ENCODE measurements at places on chromosomes 6 and 20.

DNA sequence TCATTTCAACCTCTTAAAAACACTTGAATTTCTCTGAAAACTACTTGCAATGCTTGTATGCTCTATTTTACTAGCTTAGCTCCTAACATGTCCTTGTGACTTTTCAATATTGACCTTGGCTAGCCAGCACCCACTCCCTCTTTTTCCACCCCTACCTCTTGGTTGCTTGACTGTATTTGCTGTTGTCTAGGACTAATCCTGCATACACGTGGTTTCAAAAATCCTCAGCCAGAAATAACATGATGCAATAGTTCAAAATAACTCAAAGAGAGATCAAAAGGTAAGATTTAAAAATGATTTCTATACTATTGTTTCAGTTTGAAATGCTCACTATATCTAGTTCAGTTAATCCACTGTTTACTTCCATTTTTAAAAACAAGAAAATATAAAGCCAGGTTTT, 102.3 kb upstream of the TBX18 start:
- no peak for DNase-seq

DNA sequence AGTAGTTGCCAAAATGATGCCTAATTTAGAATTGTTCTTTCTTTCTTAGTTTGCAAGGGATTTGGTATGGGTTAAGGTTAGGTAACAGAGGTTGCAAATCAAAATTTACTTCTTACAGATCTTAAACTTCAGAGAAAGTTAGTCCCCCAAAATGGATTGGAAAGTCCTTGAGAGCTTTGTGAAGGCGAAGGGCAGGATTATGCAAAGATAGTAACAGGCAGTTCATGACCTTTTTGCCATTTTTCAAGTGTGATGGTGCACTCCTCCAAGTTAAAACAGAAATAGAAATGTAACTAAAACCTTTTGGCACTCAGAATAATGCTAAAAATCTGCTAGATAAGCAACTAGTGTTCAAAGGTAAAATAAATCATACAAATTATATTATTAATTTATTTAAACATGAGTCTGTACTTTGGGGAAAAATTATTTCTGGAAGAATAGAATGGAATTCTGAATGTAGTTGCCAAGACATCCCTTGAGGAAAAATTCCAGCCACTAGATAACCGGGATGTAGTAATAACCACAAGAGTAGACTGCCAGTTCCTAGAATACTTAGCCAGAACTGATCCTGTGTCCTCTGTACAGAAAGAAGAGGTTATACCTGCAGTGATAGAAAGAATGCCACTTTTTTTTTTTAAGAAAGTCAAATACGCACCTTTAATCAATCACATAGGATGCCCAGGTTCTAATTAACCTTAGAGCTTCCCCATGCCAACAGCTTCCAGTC, 31.8 kb upstream of the DAAM2 start:
- DNase-seq = no peak

DNA sequence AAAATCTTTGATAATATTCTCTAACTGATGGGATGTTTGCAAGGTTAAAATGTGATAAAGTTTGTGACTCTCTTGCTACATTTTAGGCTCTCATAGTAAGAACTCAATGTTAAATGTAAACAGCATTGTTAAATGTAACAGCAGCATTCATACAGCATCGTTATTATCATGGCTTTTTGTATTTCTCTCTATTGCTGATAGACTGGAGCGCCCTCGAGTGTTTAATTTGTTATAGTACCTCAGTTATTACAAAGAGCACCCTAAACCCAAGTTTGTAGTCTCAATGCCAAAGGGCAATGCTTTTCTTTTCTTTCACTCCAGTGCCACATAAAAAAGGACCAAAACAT, 14.9 kb upstream of the TTPAL start:
- no peak for DNase-seq

DNA sequence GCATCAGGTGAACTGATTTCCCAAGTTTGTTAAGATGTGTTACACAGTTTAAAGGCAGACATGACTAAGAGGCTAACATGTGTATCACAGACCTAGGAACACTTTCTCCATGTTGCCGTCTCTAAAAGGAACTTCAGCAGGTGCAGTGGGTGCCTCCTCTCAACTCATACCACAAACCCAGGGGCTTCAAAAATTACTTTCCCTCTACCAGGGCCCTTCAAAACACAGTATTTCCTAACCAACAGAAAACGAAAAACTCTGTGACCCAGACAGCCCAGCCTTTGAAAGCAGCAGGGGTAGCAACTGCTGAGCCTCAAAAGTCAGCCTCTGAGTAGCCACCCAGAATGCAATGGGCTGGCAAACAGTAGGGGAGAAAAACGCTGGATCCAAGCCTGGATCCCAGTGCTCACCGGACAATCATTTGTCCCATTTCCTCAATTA, 28.5 kb downstream of the B4GALT5 start:
- DNase-seq = no peak

DNA sequence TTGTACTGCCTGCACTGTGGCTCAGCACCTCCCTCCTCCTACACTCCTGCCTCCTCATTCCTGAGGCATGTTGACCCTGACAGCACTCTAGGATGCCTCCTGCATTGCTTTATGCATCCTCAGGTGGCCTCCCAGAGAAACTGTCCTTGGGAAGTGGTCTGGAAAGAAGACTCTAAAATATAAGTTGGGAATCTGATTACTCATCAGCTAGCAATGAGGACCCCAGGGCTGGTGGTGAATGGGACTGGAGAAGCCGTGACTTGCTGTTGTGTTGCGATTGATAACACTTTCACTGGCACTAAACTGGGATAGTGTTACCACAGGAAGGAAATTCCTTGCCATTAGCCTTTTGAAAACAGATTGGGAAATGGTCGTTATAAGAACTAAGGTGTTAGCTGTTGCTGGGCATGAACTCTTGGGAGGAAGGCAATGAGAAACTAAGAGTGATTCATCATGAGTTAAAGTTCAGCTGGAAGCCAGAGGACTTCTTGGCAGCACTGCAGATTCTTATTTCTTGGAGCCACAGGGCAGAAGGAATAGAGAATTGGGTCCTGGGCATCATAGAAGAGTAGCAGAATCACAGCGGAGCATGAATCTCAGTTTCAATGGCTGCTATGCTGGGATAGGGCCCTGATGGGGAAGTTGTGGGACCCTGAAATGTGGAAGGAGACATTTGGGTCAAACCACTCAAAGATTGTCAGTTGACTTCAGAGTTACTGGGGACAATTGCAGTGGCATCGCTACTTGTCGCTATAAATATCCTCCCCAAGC, 10.1 kb upstream of the SIRPD start:
- no peak for DNase-seq

GRCh38 chr6:113530769-113531168, 326.4 kb upstream of the MARCKS start:
- DNase-seq = no peak

- DNase-seq = no peak
These were observed 35.5 kb upstream of the BMP2 start for GRCh38 chr20:6732001-6732447.

DNA sequence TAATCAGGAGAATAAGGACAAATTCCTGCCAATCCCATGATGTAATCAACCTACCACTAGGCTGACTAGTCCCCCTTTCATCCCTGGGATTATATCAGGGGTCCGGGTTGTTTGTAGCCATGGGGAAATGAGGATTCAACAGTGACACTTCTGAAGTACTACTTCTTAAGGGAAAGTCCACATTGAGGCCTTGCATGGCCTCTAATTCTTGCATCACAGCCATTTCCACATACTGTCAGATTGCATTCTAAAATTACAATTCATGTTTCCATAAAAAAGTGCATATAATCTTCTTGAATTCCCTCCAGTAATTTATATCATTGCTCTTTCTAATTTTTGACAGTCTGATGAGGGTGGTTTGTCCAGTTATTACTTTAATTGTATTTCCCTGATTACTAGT, 184.2 kb downstream of the PHF3 start:
- no peak for DNase-seq

DNA sequence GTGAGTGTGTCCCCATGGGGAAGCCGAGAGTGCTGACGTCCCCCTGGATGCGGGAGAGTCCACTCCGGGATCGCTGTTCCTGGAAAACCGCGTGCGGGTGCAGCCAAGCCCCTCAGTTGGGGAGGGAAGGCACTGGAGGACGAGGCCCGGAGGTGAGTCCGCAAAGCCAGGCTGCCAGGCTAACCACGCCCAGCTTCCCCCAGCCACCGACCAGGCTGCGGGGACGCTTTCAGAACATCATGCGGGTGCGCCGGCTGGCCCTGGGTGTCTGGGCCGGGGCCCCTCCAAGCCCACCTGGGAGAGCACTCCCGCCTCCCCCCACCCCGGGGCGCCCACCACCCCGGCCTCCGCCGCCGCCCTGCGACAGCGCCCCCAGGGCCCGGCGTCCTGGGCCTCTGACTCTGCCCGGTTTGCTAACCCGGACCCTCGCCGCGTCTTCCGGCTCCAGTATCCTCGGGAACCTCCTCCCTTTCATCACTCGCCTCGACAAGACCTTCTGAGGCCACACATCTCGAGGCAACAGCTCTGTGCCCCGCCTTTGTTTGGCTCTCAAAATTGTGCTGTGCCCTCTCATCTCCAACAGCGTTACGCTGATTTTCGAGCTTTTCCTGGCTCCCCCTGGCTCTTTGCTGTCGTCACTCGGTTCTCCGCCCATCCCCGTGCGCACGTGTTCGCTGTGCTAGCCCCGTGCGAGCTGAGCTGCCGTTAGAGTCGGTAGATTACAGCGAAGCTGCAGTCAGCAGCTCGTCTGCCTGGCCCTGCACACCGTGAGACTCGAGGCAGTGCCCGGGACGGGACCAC, 47.1 kb upstream of the ENTPD6 start:
- DNase-seq = no peak

- DNase-seq = no peak
These were observed 133.7 kb downstream of the RCAN2 start for GRCh38 chr6:46357591-46357990.

DNA sequence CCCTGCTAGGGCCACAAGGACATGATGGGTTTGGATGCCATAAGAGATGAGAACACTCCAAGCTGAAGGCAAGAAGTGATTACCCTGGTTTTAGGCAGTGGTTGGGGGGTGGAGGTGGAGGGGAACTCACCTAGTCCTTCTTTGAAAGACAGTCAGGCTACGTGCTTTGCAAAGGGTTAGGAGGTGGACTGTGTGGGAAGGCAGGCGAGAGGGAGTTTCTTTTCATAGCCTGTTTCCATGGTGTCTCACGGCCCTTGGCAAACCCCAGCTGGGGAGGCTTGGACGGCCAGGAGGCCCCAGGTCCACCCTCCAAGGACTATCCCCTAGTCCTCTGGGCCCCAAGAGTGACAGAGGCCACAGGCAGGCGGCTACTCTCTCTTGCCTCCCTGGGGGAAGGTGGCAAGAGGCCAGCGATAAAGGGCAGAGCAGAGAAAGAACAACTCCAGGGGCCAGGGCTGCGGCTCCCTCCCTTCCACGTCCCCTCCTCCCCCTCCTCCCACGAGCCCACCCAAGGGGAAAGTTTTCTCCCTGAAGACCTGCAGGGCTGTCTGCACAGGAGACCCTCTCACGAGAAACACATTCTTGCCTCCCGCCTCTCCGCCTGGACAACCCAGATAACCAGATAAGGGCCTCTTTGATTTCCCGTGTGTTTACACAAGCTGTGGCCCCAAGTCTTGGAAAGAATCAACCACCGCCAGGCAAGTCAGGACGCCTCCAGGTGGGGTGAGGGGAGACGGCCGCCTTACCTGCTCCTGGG, 74.4 kb downstream of the NOL4L start:
- DNase-seq = no peak

- no peak for DNase-seq
These were observed 29.2 kb upstream of the HTR1B start for GRCh38 chr6:77492530-77492929.

DNA sequence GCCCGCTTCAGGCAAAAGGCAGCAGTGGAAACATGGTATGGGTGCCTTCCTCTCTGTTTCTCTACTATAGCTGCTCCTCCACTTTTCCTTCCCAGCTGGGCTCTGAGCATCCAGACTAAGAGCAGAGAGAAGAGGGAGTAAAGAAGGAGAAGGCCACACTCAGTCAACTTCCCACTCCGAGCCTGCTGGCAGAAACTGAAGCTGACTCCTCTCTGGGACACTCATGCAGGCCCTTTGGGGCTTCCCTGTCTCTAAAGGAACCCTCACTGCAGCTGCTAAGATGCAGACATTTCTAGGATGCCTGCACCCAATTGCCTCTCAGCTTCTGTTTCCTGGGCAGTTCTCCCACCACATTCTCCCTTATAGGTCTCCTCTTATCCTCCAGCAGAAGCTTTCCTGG, 88.9 kb downstream of the FRK start:
- DNase-seq = no peak

GRCh38 chr20:53003420-53004154, 31.4 kb downstream of the TSHZ2 start:
- DNase-seq = no peak

- no peak for DNase-seq
These were observed 84.9 kb upstream of the CARMIL1 start for GRCh38 chr6:25194172-25194678.

- no peak for DNase-seq
These were observed 35.7 kb upstream of the ADGRG6 start for GRCh38 chr6:142266060-142266459.

DNA sequence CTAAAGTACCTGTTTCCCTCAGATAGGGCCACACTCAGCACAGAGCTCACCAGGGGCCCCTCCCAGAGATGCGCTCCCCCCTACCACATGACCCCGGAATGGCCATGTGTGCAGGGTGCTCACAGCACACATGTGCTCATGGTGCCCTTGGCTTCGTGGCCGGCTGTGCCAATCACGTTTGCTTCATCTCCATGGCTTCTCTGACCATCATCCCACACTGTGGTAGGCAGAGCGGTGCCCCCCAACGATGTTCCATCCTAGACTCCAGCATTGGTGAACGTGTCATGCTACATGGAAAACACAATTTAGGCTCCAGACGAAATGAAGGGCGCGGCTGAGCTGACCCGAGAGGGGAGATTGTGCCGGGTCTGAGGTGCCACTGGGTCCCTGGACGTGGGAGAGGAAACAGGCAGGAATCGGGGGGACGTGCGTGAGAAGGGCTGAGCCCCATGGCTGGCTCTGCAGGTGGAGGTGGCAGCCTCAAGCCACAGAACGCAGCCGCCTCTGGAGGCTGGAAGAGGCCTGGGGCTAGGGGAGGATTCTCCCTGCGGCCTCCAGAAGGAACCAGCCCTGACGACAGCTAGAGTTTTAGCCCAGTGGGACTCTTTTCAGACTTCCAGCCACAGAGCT, 126.5 kb downstream of the DLL1 start:
- DNase-seq = no peak

Measured in cardiac septum (tissue), 1 donor.